ENCODE measurements at places on chromosomes 11 and 22. TPM values are rescaled to one million over a fixed set of nuclear protein-coding genes. Genes with fewer than 3 reads are reported as not detected.

Gene OR4C46
- not detected for polyA plus RNA-seq

Gene DCHS1
- 42.4 TPM for polyA plus RNA-seq

Gene OR10V1
- polyA plus RNA-seq, result not detected

Gene STIP1
- 161 TPM for polyA plus RNA-seq

Gene NXPE2
- 0.20 TPM for polyA plus RNA-seq

Gene OVOL1
- polyA plus RNA-seq, result not detected

Gene RHOD
- 0.28 TPM for polyA plus RNA-seq

Gene NCAM1
- 158 TPM for polyA plus RNA-seq

Gene APOA4
- polyA plus RNA-seq, result not detected

Gene EHF
- polyA plus RNA-seq, result not detected

Gene RTN4RL2
- polyA plus RNA-seq, result 0.66 TPM

Gene B3GAT1
- 28.2 TPM for polyA plus RNA-seq

Gene CERK
- 57.4 TPM for polyA plus RNA-seq

Gene KRTAP5-8
- polyA plus RNA-seq, result not detected

Gene OR8D1
- polyA plus RNA-seq, result not detected

Gene ZNF215
- polyA plus RNA-seq, result 0.38 TPM

Gene JAML
- polyA plus RNA-seq, result not detected

Gene IGLL1
- not detected for polyA plus RNA-seq

Gene SCT
- polyA plus RNA-seq, result not detected

Gene SYNGR1
- polyA plus RNA-seq, result 68.4 TPM

Gene CARD10
- not detected for polyA plus RNA-seq

Gene MTMR3
- 46.7 TPM for polyA plus RNA-seq

Gene TMEM25
- 139 TPM for polyA plus RNA-seq
